ENCODE measurements at places on chromosomes 2 and 18. TPM values are rescaled to one million over a fixed set of nuclear protein-coding genes. Genes with fewer than 3 reads are reported as not detected.
A peak's percentile ranks its signal among the peaks of the same experiment; 100 is the strongest.

GRCh38 chr18:74434466-74434865, 22.6 kb downstream of the DIPK1C start:
- no peaks in the 10 kb centered on the region for H3K27me3 ChIP-seq
- no peak overlapping the region for H3K4me3 ChIP-seq
- DNase-seq: no peak
- H3K4me1 ChIP-seq: no peaks in the 10 kb centered on the region
- no peak overlapping the region for H3K27ac ChIP-seq

The ANKRD44 gene
- 39.2 TPM for total RNA-seq

The MAPK4 gene
- total RNA-seq: 9.0 TPM

DNA sequence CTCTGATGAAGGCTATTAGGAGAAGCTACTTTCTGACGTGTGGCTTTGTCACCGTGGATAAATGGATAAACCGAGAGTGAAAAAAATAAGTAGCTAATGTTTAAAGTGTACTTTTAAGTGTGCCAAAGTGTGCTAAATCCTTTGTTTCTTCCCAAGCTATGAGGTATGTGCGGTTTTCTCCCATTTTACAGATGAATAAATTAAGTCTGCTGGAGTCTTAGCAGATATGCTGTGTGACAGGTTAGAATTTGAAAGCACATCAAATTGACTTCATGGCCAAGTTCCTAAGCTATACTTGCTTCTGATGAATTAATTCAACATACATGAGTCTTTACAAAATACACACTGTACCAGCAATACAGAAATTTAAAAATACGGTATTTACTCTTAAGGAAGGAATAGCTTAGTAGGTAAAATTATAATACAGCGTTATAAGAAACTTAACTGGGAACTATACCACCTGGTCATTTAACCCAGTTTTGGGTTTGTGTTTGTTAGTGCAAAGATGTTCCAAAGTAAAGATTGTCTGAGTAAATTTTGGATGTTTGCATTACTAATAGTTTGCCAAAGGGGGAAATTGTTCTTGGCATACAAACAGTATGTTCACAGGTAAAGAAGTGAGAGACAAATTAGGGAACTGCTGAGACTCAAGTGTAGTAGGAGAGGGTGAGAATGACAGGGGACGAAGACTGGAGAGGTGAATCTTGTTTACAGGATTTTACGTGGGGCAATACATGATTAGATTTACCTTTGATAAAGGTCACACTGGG, 1.4 kb downstream of the AGPS start:
- H3K36me3 ChIP-seq: no peaks in the 10 kb centered on the region
- peak overlapping the region; percentile 86 for H3K4me3 ChIP-seq
- DNase-seq: no peak
- no peak overlapping the region for H3K27ac ChIP-seq
- peaks cover 3% of the 10 kb centered on the region for H3K4me1 ChIP-seq

The RESP18 gene
- total RNA-seq: not detected

- H3K4me3 ChIP-seq: no peak overlapping the region
- H3K36me3 ChIP-seq: no peaks in the 10 kb centered on the region
- H3K27ac ChIP-seq: no peak overlapping the region
- no peaks in the 10 kb centered on the region for H3K27me3 ChIP-seq
- DNase-seq: no peak
Observed at GRCh38 chr2:242011167-242011513, 141.6 kb downstream of the RTP5 start.

The STARD6 gene
- 0.19 TPM for total RNA-seq

GRCh38 chr2:232502511-232502910, 14.9 kb upstream of the ECEL1 start:
- peaks cover 7% of the 10 kb centered on the region for H3K27me3 ChIP-seq
- no peak overlapping the region for H3K4me3 ChIP-seq
- no peaks in the 10 kb centered on the region for H3K4me1 ChIP-seq

GRCh38 chr18:22005191-22005841, 164.1 kb upstream of the GATA6 start:
- DNase-seq: peak; percentile 69
- H3K36me3 ChIP-seq: no peaks in the 10 kb centered on the region
- no peaks in the 10 kb centered on the region for H3K27me3 ChIP-seq
- no peak overlapping the region for H3K4me3 ChIP-seq

The CPO gene
- total RNA-seq: 0.41 TPM

The RTKN gene
- total RNA-seq: 76.4 TPM

The ANKRD53 gene
- 1.3 TPM for total RNA-seq

- H3K4me1 ChIP-seq: peaks cover 39% of the 10 kb centered on the region
- H3K4me3 ChIP-seq: no peak overlapping the region
- no peak for DNase-seq
- H3K27me3 ChIP-seq: no peaks in the 10 kb centered on the region
- no peaks in the 10 kb centered on the region for H3K36me3 ChIP-seq
- H3K27ac ChIP-seq: no peak overlapping the region
Observed at GRCh38 chr2:42902939-42903709, 110.7 kb upstream of the HAAO start.

DNA sequence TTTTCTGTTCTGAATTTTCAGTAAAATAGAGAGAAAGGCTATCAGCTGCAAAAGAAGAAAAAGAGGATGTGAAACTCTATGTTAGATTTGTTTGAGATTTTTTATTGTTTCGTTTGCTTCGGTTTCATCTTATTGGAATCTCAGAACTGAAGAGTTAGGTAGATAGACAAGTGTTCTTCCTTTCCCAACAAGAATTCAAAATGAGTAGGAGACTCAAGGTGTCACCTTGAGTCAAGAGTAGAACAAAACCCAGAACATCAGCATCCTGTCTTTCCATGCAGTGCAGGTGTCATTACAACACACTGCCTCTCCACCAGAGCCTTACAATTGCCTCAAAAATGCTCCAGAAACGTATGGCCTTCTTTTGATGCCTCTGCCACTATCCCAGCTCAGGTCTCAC, 21.1 kb downstream of the NBAS start:
- H3K4me1 ChIP-seq: no peaks in the 10 kb centered on the region
- no peak overlapping the region for H3K27ac ChIP-seq
- no peaks in the 10 kb centered on the region for H3K36me3 ChIP-seq

DNA sequence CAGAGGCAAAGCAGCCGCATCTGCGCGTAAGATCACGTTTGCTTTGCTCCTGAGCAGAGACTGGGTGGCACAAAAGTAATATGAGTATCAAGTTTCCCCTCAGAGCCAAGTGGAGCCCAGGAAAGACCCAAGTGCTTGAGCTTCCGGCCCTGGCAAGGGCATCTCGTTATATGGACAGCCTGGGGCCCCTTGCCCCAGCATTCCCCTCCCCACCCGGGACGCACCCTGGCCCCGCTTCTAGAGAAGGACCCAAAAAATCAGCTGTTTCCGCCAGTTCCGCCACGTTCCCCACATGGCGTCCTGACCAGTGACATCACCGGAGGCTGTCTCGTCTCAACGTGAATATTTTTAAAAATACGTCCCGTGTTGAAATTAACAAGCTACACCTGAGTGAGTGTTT, 135.1 kb downstream of the NFATC1 start:
- H3K4me3 ChIP-seq: no peak overlapping the region
- no peak for DNase-seq
- H3K27me3 ChIP-seq: peaks cover 2% of the 10 kb centered on the region
- no peak overlapping the region for H3K27ac ChIP-seq
- H3K4me1 ChIP-seq: no peaks in the 10 kb centered on the region

The KIAA2012 gene
- not detected for total RNA-seq

- H3K27me3 ChIP-seq: no peaks in the 10 kb centered on the region
- no peaks in the 10 kb centered on the region for H3K36me3 ChIP-seq
- no peak for DNase-seq
- no peak overlapping the region for H3K27ac ChIP-seq
- H3K4me3 ChIP-seq: no peak overlapping the region
Observed at GRCh38 chr2:131577812-131578211, 50.1 kb downstream of the CCDC74A start.

- H3K4me3 ChIP-seq: peak overlapping the region; percentile 51
- no peaks in the 10 kb centered on the region for H3K36me3 ChIP-seq
- no peaks in the 10 kb centered on the region for H3K4me1 ChIP-seq
Observed at GRCh38 chr2:241509155-241509784, 886 bp upstream of the STK25 start.

The SP140 gene
- total RNA-seq: 7.3 TPM

- no peaks in the 10 kb centered on the region for H3K27me3 ChIP-seq
- no peak overlapping the region for H3K27ac ChIP-seq
- peaks cover 3% of the 10 kb centered on the region for H3K4me1 ChIP-seq
- no peak for DNase-seq
Observed at GRCh38 chr2:145753041-145753608, 1233.2 kb upstream of the ZEB2 start.

The EGR4 gene
- total RNA-seq: not detected

The SCYGR4 gene
- not detected for total RNA-seq

DNA sequence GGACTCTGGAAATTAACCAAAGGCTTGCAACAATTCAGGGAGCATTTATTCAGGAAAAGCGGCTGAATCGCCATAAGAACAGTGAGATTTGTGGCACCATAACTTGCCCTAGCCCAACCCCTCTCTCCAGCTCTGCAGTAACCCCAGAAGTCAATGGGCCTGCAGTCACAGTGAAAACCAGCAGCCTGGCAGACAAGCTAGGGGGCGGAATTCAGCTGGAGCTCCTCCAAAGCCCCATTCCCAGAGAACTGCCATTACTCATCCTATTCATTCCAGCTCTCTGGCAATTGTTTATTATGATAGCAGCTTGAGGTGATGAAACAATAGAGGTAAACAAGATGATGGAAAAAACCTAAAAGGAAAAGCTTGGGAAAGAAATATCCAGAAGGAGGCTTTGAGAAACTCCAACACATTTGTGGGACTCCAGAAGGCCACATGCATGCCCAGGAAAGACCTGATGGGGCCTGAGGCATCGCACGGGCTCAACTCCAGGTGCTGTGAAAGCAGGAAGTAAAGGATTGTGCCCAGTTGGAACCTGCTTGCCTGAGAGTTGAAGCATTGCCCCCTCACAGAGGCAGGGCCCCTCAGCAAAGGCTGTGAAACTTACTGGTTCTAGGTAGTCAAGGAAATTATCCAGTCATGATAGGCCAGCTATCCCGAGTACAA, 126.7 kb downstream of the TWIST2 start:
- no peaks in the 10 kb centered on the region for H3K4me1 ChIP-seq
- no peak overlapping the region for H3K4me3 ChIP-seq
- no peak for DNase-seq
- no peaks in the 10 kb centered on the region for H3K27me3 ChIP-seq
- no peaks in the 10 kb centered on the region for H3K36me3 ChIP-seq
- no peak overlapping the region for H3K27ac ChIP-seq

- peak within 1 kb of the TSS; percentile 80 for H3K4me3 ChIP-seq
- no peaks in the 10 kb centered on the region for H3K36me3 ChIP-seq
- peak within 1 kb of the TSS; percentile 43 for H3K27ac ChIP-seq
- peak; percentile 90 for DNase-seq
- no peaks in the 10 kb centered on the region for H3K27me3 ChIP-seq
- H3K4me1 ChIP-seq: no peaks in the 10 kb centered on the region
Observed at GRCh38 chr2:88016086-88016959, at the start of gene RNU2-63P. Gene RNU2-63P, minus strand, starts transcription at chr2:88016547.

Measured in kidney (tissue), 22 donors.